Large intestine (tissue), 12 donors: ENCODE measurements at places on chromosomes 13 and 19. TPM values are rescaled to one million over a fixed set of nuclear protein-coding genes. Genes with fewer than 3 reads are reported as not detected.

ZNF587 gene
- 61.1 TPM for polyA plus RNA-seq

ZNF709 gene
- polyA plus RNA-seq: 2.5 TPM

IGFL3 gene
- not detected for polyA plus RNA-seq

ZNF490 gene
- 2.9 TPM for polyA plus RNA-seq

IFNL1 gene
- 0.06 TPM for polyA plus RNA-seq

CALR3 gene
- 0.04 TPM for polyA plus RNA-seq

EBI3 gene
- polyA plus RNA-seq: 4.2 TPM

ODAD3 gene
- 0.79 TPM for polyA plus RNA-seq

GTF3A gene
- 68.4 TPM for polyA plus RNA-seq

HIPK4 gene
- polyA plus RNA-seq: 0.10 TPM

MTIF3 gene
- polyA plus RNA-seq: 77.3 TPM

TEX101 gene
- polyA plus RNA-seq: not detected

CEACAM8 gene
- 0.03 TPM for polyA plus RNA-seq

LILRB2 gene
- 2.6 TPM for polyA plus RNA-seq

PLD3 gene
- polyA plus RNA-seq: 272 TPM
